ENCODE measurements at places on chromosomes 7 and 10. TPM values are rescaled to one million over a fixed set of nuclear protein-coding genes. Genes with fewer than 3 reads are reported as not detected.

Gene VPS41
- total RNA-seq: 32.8 TPM

Gene CPED1
- 0.88 TPM for total RNA-seq

Gene FAM237B
- total RNA-seq: not detected

Gene C10orf53
- total RNA-seq: not detected

Gene NXPH1
- total RNA-seq: not detected

Gene MEOX2
- total RNA-seq: 52.5 TPM

Gene AGAP5
- 2.9 TPM for total RNA-seq

Gene GNGT1
- total RNA-seq: not detected

Gene CD36
- total RNA-seq: not detected

Data from A375 (cell line).